ENCODE measurements at places on chromosomes 7 and 10. TPM values are rescaled to one million over a fixed set of nuclear protein-coding genes. Genes with fewer than 3 reads are reported as not detected.
A peak's percentile ranks its signal among the peaks of the same experiment; 100 is the strongest.

DNA sequence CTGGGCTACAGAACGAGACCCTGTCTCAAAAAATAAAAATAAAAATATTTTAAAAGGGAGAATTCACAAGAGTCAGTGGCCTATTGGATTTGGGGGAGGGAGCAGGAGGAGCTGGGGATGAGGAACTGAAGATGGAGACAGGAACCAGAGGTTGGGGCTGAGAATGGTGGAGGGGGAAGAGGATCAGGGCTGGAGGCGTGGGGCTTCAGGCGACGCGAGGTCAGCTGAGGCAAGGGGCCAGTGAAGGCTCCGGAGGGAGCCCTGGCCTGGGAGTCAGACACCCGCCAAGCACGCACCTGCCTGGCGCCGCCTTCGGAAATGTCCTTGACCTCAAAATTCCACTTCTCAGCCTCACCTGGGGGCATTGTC is 671 bp upstream of the CLEC2L start:
- peaks cover 5% of the 10 kb centered on the region for H3K4me1 ChIP-seq
- no peak overlapping the region for H3K27ac ChIP-seq
- H3K4me3 ChIP-seq, result no peak overlapping the region
- DNase-seq, result no peak
- H3K36me3 ChIP-seq, result no peaks in the 10 kb centered on the region

GRCh38 chr7:116798232-116798631 is 64.2 kb upstream of the CAPZA2 start:
- no peak overlapping the region for H3K27ac ChIP-seq
- no peak overlapping the region for H3K4me3 ChIP-seq
- peaks cover 12% of the 10 kb centered on the region for H3K4me1 ChIP-seq
- peaks cover 9% of the 10 kb centered on the region for H3K27me3 ChIP-seq

DNA sequence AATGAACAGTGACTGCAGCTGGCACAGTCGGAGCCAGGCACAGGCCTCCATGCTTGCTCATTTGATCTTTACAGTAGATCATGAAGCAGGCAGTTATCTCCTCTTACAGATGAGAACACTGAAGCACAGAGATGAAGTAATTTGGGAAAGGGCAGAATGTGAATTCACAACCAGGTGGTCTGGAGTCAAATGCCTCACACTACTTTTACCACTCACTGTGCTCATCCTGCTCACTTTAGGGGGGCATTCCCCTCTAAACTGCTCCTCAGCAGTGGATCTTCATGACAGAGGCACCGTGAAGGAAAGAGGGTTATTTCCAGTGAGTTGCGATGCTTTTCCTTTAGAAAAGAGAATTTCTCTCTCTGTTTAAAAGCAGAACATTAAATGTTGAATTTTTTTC is 15.1 kb downstream of the SNX10 start:
- peaks cover 58% of the 10 kb centered on the region for H3K36me3 ChIP-seq
- DNase-seq, result no peak
- H3K4me3 ChIP-seq, result no peak overlapping the region
- H3K4me1 ChIP-seq, result peaks cover 38% of the 10 kb centered on the region
- H3K27ac ChIP-seq, result no peak overlapping the region

DNA sequence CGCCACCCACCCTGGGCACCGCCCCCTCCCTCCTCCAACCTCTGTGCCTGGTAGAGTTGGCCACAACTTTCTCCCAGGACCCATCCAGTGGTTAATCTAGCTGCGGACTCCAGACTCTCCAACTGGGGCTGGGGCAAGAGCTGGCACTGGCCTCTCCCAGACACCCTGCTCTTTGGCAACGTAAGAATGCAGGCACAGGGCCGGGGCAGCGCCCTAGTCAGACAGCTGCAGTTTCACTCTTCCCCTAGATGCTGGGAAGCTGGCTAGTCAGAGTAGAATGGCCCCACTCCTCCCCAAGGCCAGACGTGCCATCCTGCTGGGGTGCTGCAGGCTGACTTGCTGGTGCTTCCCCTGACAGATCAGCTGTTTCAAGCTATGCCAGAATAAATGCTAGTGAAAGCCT is 22.1 kb downstream of the HSPA12A start:
- DNase-seq, result no peak
- H3K4me1 ChIP-seq, result peaks cover 14% of the 10 kb centered on the region
- H3K36me3 ChIP-seq, result no peaks in the 10 kb centered on the region
- no peak overlapping the region for H3K4me3 ChIP-seq

DNA sequence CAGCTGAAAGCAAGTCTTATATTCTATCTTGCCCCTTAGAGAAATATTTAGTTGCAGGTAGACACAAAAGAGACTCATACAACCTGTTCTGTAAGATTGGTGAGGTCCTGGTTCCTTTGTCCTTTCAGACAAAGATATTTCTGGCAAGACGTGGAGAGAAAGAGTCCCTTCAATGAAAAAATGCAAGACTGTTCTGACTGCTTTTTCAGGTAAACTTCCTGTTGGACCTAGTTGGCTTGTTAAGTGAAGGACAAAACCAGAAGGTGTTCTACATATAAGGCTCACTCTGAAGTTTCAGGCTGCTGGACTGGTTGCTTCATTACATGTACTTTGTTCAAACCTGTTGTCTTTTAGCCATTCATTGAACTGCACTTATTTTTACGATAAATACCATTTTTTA is 119.0 kb upstream of the PTPRZ1 start:
- H3K36me3 ChIP-seq, result no peaks in the 10 kb centered on the region
- no peak overlapping the region for H3K4me3 ChIP-seq
- no peak overlapping the region for H3K27ac ChIP-seq
- H3K4me1 ChIP-seq, result no peaks in the 10 kb centered on the region

DNA sequence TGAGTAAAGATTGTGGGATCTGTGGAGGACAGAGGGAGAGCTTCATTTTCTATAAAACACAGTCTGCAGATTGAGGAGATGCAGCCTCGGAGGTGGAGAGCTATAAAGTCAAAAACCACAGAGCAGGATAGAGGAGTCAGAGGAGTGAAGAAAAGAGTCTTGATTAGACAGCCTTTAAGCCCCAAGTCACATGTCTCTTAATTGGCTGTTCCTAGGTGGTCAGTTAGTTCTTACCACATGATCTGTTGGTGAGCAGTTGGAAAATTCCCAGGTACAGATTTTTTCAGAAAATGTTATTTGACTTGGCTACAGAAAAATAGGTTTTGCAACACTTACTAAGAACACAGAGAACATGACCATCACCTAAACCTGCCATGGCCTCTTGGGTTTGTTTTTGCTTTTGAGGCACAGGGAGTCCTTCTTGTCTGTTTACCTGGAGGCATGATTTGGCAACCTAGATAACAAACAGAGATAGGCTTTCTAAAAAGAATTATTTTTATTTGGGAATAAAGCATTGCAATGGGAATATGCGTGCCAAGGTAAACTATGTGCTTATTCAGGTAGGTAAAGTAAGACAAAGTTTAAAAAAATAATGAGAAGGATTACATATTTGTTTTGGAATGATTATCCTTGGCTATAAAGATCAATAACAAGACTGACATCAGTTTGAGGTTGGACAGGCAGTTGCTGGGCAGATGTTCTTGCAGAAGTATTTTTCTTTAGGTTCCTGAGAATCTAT is 604 bp upstream of the CYP3A43 start:
- peaks cover 18% of the 10 kb centered on the region for H3K27me3 ChIP-seq
- H3K4me1 ChIP-seq, result no peaks in the 10 kb centered on the region
- no peak for DNase-seq
- no peaks in the 10 kb centered on the region for H3K36me3 ChIP-seq
- H3K27ac ChIP-seq, result no peak overlapping the region
- H3K4me3 ChIP-seq, result no peak overlapping the region

GRCh38 chr10:103111918-103112877 is 80.9 kb downstream of the NT5C2 start:
- DNase-seq, result no peak
- peaks cover 28% of the 10 kb centered on the region for H3K36me3 ChIP-seq
- no peaks in the 10 kb centered on the region for H3K27me3 ChIP-seq
- peaks cover 14% of the 10 kb centered on the region for H3K4me1 ChIP-seq

DNA sequence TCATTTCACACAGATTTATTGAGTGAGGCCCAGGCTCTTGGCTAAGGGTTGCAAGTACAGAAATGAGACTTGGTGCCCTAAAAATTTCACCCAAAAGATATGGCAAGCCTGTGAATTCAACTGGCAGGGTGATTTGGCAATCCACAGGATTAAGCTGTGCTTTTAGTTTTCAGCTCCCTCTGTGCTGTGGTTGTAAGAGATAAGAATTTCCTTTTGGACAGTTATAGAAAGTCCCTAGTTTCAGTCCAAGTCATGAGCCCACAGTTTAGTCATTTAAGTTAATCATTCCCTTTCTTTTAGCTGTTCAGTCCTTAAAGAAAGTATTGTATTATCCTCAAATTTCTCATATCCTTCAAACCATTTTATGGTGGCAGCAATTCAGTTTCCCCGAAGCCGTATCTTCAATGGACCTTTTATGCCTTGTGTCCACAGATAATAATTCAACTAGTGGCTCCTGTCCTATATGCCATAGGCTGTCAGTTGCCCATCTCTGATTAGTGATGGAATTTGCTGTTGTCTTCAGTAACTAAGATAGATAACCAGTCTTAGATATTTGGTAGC is 73.4 kb upstream of the NAMPT start:
- H3K4me3 ChIP-seq, result no peak overlapping the region
- peaks cover 32% of the 10 kb centered on the region for H3K27me3 ChIP-seq
- H3K4me1 ChIP-seq, result peaks cover 8% of the 10 kb centered on the region
- no peaks in the 10 kb centered on the region for H3K36me3 ChIP-seq

The ASB10 gene
- total RNA-seq, result not detected

The COL13A1 gene
- total RNA-seq, result not detected

The IFIT2 gene
- 0.82 TPM for total RNA-seq

GRCh38 chr10:73865107-73865458 is 9.3 kb downstream of the CAMK2G start:
- H3K27ac ChIP-seq, result peak overlapping the region; percentile 96
- peaks cover 38% of the 10 kb centered on the region for H3K36me3 ChIP-seq
- H3K4me1 ChIP-seq, result peaks cover 64% of the 10 kb centered on the region
- no peak for DNase-seq
- H3K27me3 ChIP-seq, result no peaks in the 10 kb centered on the region

- peaks cover 14% of the 10 kb centered on the region for H3K27me3 ChIP-seq
- no peak for DNase-seq
- H3K4me1 ChIP-seq, result peaks cover 8% of the 10 kb centered on the region
- no peak overlapping the region for H3K27ac ChIP-seq
- no peaks in the 10 kb centered on the region for H3K36me3 ChIP-seq
These were observed 7.3 kb upstream of the CRPPA start for GRCh38 chr7:16428672-16429071.

DNA sequence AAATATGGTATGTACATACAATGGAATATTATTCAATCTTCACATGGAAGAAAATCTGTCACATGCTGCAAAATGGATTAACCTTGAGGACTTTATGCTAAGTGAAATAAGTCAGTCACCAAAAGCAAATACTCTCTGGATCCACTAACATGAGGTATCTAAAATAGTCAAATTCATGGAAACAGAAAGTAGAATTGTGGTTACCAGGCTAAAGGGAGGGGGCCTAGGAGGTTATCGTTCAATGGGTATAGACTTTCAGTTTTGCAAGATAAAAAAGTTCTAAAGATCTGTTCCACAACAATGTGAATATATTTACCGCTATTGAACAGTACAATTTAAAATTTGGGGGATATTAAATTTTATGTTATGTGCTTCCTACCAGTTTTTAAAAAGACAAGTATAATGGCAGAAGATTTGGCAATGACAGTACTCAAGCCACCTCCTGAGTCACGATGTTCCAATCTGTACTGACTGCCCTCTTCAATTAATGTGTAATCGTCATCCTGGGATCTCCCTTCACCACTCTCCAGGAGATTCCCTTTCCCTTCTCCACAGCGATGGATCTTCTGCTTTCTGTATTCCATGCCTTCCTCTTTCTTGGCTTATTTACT is 32.3 kb upstream of the IL6 start:
- H3K27me3 ChIP-seq, result peaks cover 23% of the 10 kb centered on the region
- peak overlapping the region; percentile 3 for H3K27ac ChIP-seq
- H3K4me1 ChIP-seq, result peaks cover 57% of the 10 kb centered on the region
- DNase-seq, result no peak

DNA sequence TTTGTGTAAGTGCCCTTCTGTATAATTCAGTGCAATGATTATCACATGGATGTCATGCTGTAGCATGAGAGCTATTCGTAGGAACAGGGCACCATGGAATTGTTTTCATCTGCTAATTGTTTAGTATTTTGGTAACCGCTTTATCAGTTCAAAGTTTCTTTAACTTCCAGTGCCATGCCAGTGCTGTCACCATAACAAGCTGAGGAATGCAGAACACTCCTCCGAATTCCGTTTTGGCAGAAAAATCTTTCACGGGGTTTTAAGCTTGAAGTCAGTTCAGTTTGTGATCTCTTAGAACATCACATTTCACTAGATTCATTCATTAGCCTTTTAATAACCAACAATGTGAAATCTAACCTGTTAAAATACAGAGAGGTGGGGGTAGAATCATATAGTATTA is 117.2 kb upstream of the SEMA3C start:
- H3K4me1 ChIP-seq, result no peaks in the 10 kb centered on the region
- no peak overlapping the region for H3K4me3 ChIP-seq
- H3K27me3 ChIP-seq, result no peaks in the 10 kb centered on the region
- no peaks in the 10 kb centered on the region for H3K36me3 ChIP-seq

GRCh38 chr10:86035791-86036543 is 330.6 kb downstream of the GRID1 start:
- H3K4me3 ChIP-seq, result no peak overlapping the region
- H3K4me1 ChIP-seq, result no peaks in the 10 kb centered on the region
- no peak overlapping the region for H3K27ac ChIP-seq
- no peaks in the 10 kb centered on the region for H3K36me3 ChIP-seq

GRCh38 chr7:45695249-45695995 is 121.3 kb downstream of the ADCY1 start:
- no peak overlapping the region for H3K27ac ChIP-seq
- no peaks in the 10 kb centered on the region for H3K4me1 ChIP-seq
- no peak overlapping the region for H3K4me3 ChIP-seq
- peaks cover 3% of the 10 kb centered on the region for H3K27me3 ChIP-seq
- H3K36me3 ChIP-seq, result no peaks in the 10 kb centered on the region
- no peak for DNase-seq

GRCh38 chr7:135900065-135900546 is 77.1 kb downstream of the MTPN start:
- no peaks in the 10 kb centered on the region for H3K4me1 ChIP-seq
- DNase-seq, result no peak
- no peak overlapping the region for H3K27ac ChIP-seq
- H3K4me3 ChIP-seq, result no peak overlapping the region

The C10orf67 gene
- not detected for total RNA-seq

GRCh38 chr7:24462117-24462516 is 111.1 kb upstream of the PALS2 start:
- no peaks in the 10 kb centered on the region for H3K4me1 ChIP-seq
- no peaks in the 10 kb centered on the region for H3K36me3 ChIP-seq
- no peak overlapping the region for H3K4me3 ChIP-seq
- peaks cover 31% of the 10 kb centered on the region for H3K27me3 ChIP-seq

The ABCC2 gene
- total RNA-seq, result 0.87 TPM

The SMKR1 gene
- total RNA-seq, result 4.7 TPM

- H3K4me1 ChIP-seq, result peaks cover 17% of the 10 kb centered on the region
- no peak overlapping the region for H3K4me3 ChIP-seq
- DNase-seq, result no peak
- no peak overlapping the region for H3K27ac ChIP-seq
These were observed 30.4 kb upstream of the DGKI start for GRCh38 chr7:137877027-137877675.

Measured in activated T-helper 2 cell treated with anti-CD3 and anti-CD28 coated beads, Interferon-gamma antibody, Interleukin-2, Interleukin-4, amounts not matched to agents 10 μg/mL and 5 μg/mL and 100 μg/mL, durations not matched to agents 14 hours and 24 hours and 36 hours (primary cell).